ENCODE measurements at places on chromosomes 11 and 22. TPM values are rescaled to one million over a fixed set of nuclear protein-coding genes. Genes with fewer than 3 reads are reported as not detected.

The LRRC32 gene
- 35.5 TPM for total RNA-seq

The ACCSL gene
- not detected for total RNA-seq

The ZP1 gene
- total RNA-seq: not detected

The OR5AN1 gene
- not detected for total RNA-seq

The APOBEC3A gene
- not detected for total RNA-seq

The API5 gene
- total RNA-seq: 82.3 TPM

The TBX10 gene
- not detected for total RNA-seq

The ST13 gene
- 195 TPM for total RNA-seq
